Stimulated activated CD8-positive, alpha-beta memory T cell treated with anti-CD3 and anti-CD28 coated beads, Interleukin-7, amount 100 ng/mL, for 24 hours (primary cell): ENCODE measurements at places on chromosomes 1 and 21.

DNA sequence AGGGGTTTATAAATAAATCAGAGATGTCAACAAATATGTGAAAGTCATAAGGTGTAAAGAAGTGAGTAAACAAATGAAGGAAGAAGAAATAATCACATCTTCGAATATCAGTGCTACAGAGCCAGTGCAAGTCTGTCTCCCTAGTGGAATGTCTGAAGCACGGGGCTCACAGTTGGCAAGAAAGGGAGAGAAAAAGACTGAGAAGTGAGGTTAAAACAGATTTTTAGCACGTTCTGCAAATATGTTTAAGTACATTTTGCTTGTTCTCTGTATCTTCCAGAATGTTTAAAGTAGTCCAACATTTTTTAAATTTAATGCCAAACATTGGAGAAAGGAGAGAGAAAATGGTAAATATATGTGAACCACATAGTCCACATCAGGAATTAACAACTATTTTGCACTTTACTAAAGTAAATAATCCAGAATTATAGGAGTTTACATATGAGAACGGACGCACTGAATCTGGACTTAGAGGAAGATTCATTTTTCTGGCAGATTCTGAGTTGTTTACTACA, 682.4 kb downstream of the LTN1 start:
- DNase-seq: no peak

GRCh38 chr1:201732351-201732750, 96.6 kb upstream of the IPO9 start:
- no peak for DNase-seq

DNA sequence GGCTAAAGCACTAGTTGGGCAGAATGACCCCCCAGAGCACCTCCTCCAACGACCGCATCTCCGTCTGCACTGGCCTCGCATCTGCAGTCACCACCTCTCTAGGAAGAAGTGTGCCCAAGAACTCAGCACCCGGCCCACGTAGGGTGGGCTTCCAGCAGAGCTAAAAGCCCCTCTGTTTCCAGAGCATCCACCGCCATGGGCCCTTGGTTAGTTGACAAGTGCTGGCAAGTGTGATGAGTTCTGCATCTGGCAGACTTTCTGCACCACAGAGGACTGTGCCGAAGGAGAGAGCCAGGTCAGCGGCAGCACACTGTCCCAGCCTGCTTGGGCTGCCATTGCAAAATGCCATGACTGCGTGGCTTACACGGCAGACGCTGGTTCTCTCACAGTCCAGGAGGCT, 76.4 kb upstream of the COL6A1 start:
- no peak for DNase-seq

- DNase-seq: no peak
Observed at GRCh38 chr1:83547901-83548300, 451.0 kb downstream of the TTLL7 start.

DNA sequence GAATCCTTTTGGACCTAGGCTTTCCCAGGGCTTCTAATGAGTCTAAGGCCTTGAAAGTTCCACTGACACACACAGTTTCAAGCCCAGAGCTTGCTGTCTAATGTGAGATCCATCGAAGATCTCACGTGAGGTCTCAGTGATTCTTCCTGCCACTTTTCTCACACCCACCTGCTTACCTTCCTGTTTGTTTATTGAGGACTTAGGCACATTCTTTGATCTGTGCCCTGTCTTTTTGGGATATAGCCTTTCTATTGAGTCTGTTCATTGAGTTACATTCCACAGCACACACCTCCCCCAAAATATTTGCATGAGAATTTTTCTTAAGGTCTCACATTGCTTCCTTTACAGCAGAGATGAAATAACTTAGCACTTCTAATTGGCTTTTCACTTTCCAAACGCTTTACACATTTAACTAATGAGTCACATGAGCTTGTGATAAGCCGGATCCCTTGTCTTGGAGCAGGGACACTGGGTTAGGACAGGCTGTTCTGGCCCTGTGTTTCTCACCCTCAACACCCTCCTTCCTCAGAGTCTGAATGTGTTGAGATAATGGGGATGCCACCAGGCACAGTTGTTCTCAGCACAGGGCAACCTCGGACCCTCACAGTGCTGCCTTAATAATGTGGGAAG, 288.3 kb downstream of the TM2D1 start:
- no peak for DNase-seq

DNA sequence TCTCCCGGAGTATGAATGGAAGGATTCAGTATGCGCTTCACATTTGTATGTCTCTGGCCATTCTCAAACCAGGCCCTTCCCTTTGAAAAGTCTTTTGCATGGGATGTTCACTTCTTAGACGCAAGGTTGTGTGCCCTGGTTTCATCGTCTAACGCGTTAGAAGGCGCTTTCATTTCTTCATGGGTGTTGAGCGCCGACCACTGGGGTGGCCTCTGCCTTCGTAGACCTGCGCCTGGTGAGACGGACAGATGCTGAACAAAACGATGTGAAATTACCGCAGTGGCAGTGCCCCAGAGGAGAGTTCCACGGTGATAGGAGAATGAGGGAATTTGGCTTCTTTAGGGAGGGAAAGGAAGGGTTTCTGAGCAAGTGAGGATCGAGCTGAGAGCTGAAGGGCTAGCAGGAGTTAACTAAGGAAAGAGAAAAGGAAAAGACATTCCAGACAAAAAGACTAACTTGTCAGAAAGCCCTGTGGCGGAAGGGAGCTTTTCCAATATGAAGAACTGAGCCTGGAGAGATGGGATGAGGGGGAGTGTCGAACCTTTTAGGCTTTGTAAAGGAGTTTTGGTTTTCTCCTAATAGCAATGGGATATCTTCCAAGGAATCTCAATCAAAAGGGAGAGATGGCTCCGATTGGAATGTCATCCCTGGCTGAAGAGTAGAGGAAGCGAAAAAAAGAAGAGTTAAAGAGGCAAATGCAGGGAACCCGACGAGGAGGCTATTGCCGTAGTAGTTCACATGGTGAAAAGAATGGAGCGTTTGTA, 951 bp downstream of the GGPS1 start:
- DNase-seq: no peak

DNA sequence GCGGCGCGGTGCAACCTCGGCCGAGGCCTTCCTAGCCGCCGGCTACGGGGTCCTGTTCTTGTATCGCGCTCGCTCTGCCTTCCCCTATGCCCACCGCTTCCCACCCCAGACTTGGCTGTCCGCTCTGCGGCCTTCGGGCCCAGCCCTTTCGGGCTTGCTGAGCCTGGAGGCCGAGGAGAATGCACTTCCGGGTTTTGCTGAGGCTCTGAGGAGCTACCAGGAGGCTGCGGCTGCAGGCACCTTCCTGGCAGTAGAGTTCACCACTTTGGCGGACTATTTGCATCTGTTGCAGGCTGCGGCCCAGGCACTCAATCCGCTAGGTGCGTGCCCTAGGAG, 379 bp downstream of the PPCS start:
- DNase-seq: peak; percentile 20

DNA sequence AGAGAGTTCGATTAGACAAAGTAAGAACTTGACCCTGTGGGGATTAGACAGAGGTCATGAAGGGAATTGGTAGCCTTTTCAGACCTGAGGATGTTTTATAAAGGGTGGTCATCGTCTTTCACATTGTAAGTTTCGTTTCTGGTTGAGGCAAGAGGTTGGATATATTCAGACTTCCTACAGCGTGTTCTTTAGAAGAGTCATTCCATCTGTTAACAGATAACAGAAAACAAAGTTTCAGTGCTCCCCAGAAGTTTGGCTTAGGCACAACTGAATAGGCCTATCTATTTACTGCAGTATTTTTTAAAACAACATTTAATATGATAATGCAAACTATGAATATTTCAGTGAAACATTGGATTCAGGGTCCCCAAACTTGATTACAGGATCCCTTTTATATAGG, 17.1 kb upstream of the IVNS1ABP start:
- no peak for DNase-seq

- no peak for DNase-seq
Observed at GRCh38 chr1:22880174-22880601, 92.5 kb downstream of the LACTBL1 start.

DNA sequence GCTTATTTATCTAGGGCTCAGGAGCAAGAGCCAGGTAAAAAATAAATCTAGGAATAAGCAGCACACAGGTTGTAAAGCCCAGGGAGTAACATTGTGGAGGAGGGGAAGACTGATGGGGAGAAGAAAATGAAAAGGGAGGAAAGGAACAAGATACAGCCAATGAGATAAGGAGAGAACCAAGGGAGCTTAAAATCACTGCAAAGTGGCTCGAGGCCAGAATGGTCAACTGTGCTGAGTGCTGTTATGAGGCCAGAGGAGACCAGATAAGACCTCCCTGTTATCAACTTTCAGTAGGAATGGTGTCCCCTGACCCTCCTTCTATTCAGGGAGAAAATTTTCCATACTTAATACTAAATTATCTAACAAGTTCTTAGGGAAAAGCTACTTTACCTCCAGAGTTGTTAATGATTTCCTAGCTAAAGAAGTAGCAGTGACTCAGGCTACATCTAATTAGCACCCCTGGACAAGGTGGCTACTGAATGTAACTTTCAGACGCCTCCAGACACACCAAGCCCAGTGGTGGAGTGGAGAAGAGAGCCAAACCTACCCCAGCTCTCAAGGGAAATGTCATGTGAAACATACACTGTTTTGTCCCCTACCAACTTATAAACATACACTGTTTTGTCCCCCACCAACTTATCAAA, 25.5 kb downstream of the ENAH start:
- DNase-seq: no peak

GRCh38 chr21:36579898-36580297, 100.0 kb upstream of the CLDN14 start:
- DNase-seq: no peak

DNA sequence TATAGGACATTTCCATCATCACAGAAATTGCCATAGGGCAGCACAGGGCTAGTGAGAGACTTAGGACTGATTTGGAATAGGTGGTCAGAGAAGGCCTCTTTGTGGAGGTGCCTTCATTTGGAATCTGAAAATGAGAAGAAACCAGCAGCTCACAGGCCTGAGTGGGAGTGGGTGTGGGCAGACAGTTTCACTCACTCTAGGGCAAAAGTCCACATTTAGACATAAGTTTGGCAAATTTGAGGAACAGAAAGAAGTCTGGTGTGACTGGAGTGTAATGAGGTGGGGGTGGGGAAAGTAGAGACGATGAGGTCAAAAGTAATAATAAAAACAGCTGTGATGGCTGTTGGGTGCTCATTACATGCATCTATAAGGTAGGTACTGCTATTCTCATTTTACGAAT, 22.4 kb upstream of the BCAR3 start:
- no peak for DNase-seq

DNA sequence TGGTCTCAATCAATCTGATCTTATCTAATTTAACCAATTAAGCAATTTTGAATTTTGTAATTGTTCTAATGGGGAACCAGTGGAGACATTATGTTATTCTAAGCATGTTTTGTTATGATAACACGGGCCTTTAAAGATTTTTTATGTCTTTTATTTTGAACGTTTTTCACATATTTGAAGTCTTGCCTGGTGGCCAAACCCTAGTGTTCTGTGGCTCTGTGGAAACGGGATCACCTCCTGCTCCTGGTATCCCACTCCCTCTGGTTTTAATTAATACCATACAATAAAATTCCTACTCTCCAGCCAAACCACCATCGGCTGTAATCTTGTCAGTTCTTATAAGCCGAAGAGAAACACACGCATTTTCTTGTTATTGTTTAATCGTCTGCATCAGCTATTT, 22.9 kb upstream of the LMO4 start:
- DNase-seq: no peak

DNA sequence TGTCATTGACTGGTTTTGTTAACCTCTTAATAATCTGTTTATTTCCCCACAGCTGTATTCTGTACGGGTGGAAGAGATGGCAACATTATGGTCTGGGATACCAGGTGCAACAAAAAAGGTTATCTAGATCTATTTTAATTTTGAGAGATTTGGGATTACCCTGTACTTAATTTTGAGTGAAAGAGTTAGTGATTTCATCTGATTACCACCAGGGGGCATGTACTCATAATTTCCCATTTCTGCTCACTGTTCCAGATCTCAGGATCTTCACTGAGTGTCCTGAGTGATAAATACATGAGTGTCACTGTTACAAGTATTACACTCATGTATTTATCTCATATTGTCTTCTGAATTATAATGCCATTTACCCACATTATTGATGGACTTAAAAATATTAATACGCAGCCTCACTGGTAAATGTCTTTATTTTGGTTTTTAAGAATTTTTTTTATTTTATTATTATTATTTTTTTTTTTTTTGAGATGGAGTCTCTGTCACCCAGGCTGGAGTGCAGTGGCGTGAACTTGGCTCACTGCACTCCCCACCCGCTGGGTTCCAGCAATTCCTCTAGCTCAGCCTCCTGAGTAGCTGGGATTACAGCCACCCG, 27.4 kb downstream of the DTL start:
- DNase-seq: no peak

DNA sequence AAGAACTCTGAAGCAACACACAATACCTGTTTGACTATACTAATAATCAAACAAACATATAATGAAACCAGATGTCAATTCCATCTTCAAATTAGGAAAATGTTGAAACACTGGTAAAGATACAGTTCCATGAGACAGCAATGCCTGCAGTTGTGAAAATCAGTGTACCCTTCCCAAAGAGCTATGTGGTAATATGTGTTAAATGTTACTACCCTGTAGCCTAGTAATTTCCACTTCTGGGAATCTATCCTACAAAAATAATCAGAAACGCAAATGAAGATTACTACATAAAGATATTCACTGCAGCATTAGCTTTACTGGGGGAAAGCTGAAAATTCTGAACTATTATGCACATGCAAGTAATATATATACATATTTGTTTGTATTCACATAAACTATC, 16.9 kb downstream of the GLIS1 start:
- no peak for DNase-seq

DNA sequence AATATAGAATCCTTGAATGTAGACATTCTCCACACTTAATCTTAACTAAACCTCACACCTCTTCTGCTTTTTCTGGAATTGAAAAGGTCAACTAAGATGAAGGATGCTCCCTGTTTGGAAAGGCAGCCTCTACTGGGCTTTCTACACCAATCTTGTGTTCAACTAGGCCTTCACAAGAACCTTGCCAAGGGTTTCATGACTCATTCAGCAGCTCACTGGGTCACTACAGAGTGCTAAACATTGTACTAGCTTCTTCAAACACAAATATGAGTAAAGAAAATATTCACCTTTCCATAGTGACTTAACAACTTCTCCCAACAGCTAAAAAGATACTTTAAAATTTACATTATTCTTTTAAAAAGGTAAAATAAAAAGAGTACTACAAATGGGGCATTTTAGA, 135.3 kb upstream of the PRMT6 start:
- no peak for DNase-seq

- no peak for DNase-seq
Observed at GRCh38 chr1:202622388-202622787, 87.9 kb downstream of the SYT2 start.
